Stimulated activated memory B cell treated with anti-CD40 and anti-IgM and Interleukin-4, amounts not matched to agents 10 μg/mL and 1 μg/mL and 100 μg/mL, for 72 hours (primary cell): ENCODE measurements at places on chromosomes 3 and 15.

DNA sequence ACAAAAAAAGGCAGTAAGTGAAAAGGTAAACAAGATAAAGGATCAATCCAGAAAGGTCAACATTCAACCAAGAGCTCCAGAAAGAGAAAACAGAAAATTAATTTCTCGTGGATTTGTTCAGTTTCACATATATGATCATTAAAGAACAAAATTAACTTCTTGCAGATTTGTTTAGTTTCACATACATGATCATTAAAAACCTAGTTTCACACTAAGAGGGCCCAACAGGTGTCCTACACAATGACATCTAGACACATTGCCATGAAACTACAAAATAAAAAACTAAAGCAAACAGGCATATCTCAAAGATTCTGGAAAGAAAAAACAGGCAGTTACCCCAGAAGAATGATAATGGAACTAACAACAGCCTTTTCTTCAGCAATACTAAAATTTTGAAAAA, 22.1 kb downstream of the PHC3 start:
- H3K36me3 ChIP-seq, result peaks cover 53% of the 10 kb centered on the region
- no peak overlapping the region for H3K4me3 ChIP-seq
- H3K27me3 ChIP-seq, result no peaks in the 10 kb centered on the region
- ATAC-seq, result no peak
- H3K27ac ChIP-seq, result peak overlapping the region; percentile 22
- peaks cover 62% of the 10 kb centered on the region for H3K4me1 ChIP-seq

- no peaks in the 10 kb centered on the region for H3K4me1 ChIP-seq
- no peaks in the 10 kb centered on the region for H3K27me3 ChIP-seq
- ATAC-seq, result no peak
Measured at GRCh38 chr3:21750831-21751391, at the start of gene ZNF385D. TSS of gene ZNF385D (minus strand) at chr3:21751210. CDS start at chr3:21750916, 294 bp downstream.

- ATAC-seq, result no peak
- no peak overlapping the region for H3K4me3 ChIP-seq
- H3K36me3 ChIP-seq, result peaks cover 26% of the 10 kb centered on the region
- no peaks in the 10 kb centered on the region for H3K4me1 ChIP-seq
- H3K27me3 ChIP-seq, result no peaks in the 10 kb centered on the region
Measured at GRCh38 chr3:138297876-138298275, 31.8 kb downstream of the NME9 start.

- peaks cover 8% of the 10 kb centered on the region for H3K4me1 ChIP-seq
- peaks cover 8% of the 10 kb centered on the region for H3K27me3 ChIP-seq
- H3K4me3 ChIP-seq, result no peak overlapping the region
- H3K36me3 ChIP-seq, result no peaks in the 10 kb centered on the region
- no peak overlapping the region for H3K27ac ChIP-seq
Measured at GRCh38 chr3:134863915-134864314, 68.9 kb downstream of the EPHB1 start.

- H3K4me3 ChIP-seq, result no peak overlapping the region
- no peak overlapping the region for H3K27ac ChIP-seq
- no peak for ATAC-seq
Measured at GRCh38 chr3:73804204-73804603, 179.5 kb upstream of the PDZRN3 start.

DNA sequence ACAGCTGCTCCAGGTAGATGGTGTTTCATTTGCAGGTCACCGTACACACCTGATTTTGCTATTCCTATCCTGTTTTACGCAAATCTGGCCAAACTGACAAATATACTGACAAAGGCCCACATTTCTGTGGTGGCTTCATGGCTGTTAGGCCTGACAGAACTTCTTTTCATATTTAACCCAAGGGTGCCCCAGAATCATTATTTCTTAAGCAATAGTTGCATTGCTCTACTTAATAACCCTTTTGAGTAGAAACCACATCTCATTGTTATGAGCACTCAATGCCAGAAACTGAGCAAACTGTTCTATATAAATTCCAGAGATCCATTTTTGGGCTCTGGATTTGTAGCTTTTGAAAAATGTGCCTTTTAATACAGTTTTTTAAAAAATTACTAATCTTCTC, 19.4 kb downstream of the ASTE1 start:
- no peak overlapping the region for H3K27ac ChIP-seq
- no peak overlapping the region for H3K4me3 ChIP-seq
- no peaks in the 10 kb centered on the region for H3K4me1 ChIP-seq
- H3K36me3 ChIP-seq, result peaks cover 50% of the 10 kb centered on the region
- no peak for ATAC-seq

GRCh38 chr3:29465836-29466235, 185.0 kb downstream of the RBMS3 start:
- H3K4me3 ChIP-seq, result no peak overlapping the region
- no peaks in the 10 kb centered on the region for H3K36me3 ChIP-seq
- no peaks in the 10 kb centered on the region for H3K27me3 ChIP-seq
- no peak for ATAC-seq
- H3K27ac ChIP-seq, result no peak overlapping the region

- no peaks in the 10 kb centered on the region for H3K36me3 ChIP-seq
- ATAC-seq, result no peak
- peak overlapping the region; percentile 28 for H3K27ac ChIP-seq
- peaks cover 20% of the 10 kb centered on the region for H3K4me1 ChIP-seq
- H3K27me3 ChIP-seq, result no peaks in the 10 kb centered on the region
Measured at GRCh38 chr3:194496217-194496919, 9.6 kb upstream of the ATP13A3 start.

- no peaks in the 10 kb centered on the region for H3K36me3 ChIP-seq
- no peaks in the 10 kb centered on the region for H3K4me1 ChIP-seq
- no peak overlapping the region for H3K4me3 ChIP-seq
- no peak overlapping the region for H3K27ac ChIP-seq
- peaks cover 23% of the 10 kb centered on the region for H3K27me3 ChIP-seq
Measured at GRCh38 chr15:62612183-62612733, 430.3 kb upstream of the TPM1 start.

GRCh38 chr3:141655801-141656200, 82.3 kb upstream of the RNF7 start:
- H3K27me3 ChIP-seq, result peaks cover 54% of the 10 kb centered on the region
- H3K4me1 ChIP-seq, result peaks cover 12% of the 10 kb centered on the region

GRCh38 chr15:59237119-59237855, 30.6 kb downstream of the LDHAL6B start:
- peaks cover 57% of the 10 kb centered on the region for H3K36me3 ChIP-seq
- H3K4me3 ChIP-seq, result peak overlapping the region; percentile 0
- H3K27me3 ChIP-seq, result no peaks in the 10 kb centered on the region
- H3K27ac ChIP-seq, result peak overlapping the region; percentile 93
- peak; percentile 92 for ATAC-seq

DNA sequence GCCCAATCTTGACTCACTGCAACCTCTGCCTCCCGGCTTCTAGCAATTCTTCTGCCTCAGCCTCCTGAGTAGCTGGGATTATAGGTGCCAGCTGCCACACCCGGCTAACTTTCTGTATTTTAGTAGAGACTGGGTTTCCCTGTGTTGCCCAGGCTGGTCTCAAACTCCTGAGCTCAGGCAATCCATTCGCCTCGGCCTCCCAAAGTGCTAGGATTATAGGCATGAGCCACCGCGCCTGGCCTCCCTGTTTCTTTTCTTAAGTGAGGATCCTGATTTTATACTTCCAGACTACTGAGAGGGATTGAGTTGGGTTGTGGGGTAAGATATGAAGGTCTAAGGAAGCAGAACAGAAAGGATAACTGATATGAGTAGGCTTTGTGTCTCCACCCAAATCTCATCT, 106.8 kb downstream of the CNTN3 start:
- H3K27me3 ChIP-seq, result no peaks in the 10 kb centered on the region
- no peak for ATAC-seq
- H3K4me1 ChIP-seq, result no peaks in the 10 kb centered on the region
- no peak overlapping the region for H3K4me3 ChIP-seq
- no peak overlapping the region for H3K27ac ChIP-seq
